ENCODE measurements at places on chromosomes 5 and 9.

- peaks cover 12% of the 10 kb centered on the region for H3K4me1 ChIP-seq
- DNase-seq: no peak
- H3K27me3 ChIP-seq: peaks cover 5% of the 10 kb centered on the region
- H3K4me3 ChIP-seq: no peak overlapping the region
- H3K36me3 ChIP-seq: no peaks in the 10 kb centered on the region
Observed at GRCh38 chr9:135969064-135969683, 8.0 kb upstream of the UBAC1 start.

DNA sequence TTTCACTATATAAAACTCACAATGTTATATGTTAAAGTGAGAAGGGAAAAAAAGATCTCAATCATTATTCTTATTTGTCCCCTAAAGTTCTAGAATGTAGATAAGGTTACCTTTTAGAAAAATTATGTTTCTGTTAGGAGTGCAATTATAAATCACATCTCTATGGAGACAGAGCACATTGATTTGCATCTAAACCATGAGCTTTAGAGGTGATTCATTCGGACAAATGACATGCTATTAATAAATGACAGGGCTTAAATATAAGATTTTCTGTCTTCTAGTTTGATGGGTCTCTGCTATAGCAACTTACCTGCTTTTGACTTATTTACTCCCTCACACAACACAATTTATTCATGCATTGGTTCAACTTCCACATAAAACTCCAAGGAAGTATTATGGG, 39.8 kb downstream of the RASEF start:
- no peaks in the 10 kb centered on the region for H3K36me3 ChIP-seq
- no peak overlapping the region for H3K4me3 ChIP-seq
- peaks cover 23% of the 10 kb centered on the region for H3K27me3 ChIP-seq
- no peak overlapping the region for H3K27ac ChIP-seq
- no peaks in the 10 kb centered on the region for H3K4me1 ChIP-seq
- no peak for DNase-seq

DNA sequence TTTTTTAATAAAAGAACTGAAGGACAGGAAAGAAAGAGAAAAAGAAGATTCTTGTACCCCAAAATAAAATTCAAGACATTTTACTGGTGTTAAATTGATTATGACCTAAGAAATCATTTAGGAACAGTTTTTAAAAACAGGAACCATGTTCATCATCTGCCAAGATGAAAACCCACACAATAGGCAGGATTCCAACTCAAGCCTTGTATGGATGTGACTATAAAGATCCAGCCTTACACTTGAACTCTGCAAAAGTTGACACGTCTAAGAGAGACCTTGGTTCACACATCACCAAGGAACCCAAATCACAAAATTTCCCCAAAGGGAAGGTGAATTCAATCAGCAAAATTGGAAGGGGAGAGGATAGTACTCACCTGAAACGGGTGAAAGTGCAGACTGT, 82.6 kb downstream of the SMIM23 start:
- peaks cover 4% of the 10 kb centered on the region for H3K4me1 ChIP-seq
- no peak overlapping the region for H3K27ac ChIP-seq
- no peaks in the 10 kb centered on the region for H3K27me3 ChIP-seq
- DNase-seq: no peak

GRCh38 chr9:98164912-98165311, 27.5 kb downstream of the CORO2A start:
- H3K36me3 ChIP-seq: peaks cover 4% of the 10 kb centered on the region
- no peak for DNase-seq
- H3K27ac ChIP-seq: no peak overlapping the region

DNA sequence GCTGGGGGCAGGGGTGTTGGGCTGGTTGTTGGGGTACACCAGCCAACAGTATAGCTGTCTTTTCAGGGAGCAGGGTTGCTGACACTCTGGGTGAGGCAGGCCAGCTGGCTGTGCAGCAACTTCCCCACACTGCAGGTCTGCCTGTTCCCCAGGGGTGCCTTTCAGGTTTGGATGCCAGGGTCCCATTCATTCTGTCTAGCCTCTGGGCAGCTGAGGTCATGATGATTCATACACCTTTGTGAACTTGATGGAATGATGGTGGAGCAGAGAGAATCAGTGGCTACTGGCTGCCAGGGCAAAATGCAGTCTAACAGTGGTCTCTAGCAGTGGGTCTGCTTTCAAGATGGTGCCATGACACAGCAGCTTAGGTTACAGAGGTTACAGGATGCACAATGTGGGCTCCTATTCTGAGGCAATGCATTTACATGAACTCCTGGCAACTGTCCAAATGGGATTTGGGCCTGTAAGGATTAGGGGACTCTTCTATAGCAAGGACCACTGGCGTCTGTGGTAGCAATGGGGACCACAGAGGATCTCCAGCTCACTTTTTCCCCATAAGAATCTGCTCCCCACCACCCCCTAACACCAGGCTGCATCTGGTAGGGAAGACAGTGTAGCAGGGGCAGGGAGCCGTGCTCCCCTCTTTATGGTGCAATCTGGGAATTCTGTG, 103.7 kb downstream of the FEM1C start:
- no peaks in the 10 kb centered on the region for H3K4me1 ChIP-seq
- H3K36me3 ChIP-seq: no peaks in the 10 kb centered on the region
- H3K4me3 ChIP-seq: no peak overlapping the region
- no peak overlapping the region for H3K27ac ChIP-seq

DNA sequence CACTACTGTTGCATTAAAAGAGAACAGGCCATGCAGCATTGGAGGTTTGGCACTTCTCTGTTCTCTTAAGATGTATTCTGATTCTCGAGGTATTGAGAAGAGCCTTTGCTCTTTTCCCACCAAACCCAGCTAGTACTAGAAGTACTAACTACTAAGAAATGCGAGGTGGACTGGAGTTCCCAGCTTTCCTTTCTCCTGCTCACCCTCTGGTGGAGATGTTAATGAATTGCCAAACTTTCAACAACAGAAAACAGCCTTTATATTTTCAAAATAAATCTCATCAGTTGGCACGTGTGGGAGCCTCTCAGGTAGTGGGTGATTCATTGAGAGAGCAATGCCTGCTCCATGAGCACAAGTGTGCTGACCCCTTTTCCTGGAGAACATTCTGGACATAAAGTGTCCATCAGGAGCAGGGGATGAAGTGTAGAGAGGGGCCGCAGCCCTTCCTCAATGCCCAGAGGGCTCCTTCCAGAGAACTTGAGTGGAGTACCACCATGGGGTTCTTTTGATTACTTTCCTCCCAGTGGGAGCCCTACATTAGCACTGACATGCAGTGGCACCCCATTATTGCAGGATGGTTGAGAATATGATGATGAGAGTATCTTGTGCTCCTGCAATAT, 45.7 kb downstream of the TMEM174 start:
- DNase-seq: no peak
- peaks cover 66% of the 10 kb centered on the region for H3K27me3 ChIP-seq
- no peaks in the 10 kb centered on the region for H3K36me3 ChIP-seq
